Activated CD4-positive, alpha-beta T cell treated with anti-CD3 and anti-CD28 coated beads, Interleukin-10, Interleukin-2, amounts not matched to agents 100 ng/mL and 50 ng/mL, durations not matched to agents 16 hours and 8 hours (primary cell): ENCODE measurements at places on chromosomes 4 and X.

DNA sequence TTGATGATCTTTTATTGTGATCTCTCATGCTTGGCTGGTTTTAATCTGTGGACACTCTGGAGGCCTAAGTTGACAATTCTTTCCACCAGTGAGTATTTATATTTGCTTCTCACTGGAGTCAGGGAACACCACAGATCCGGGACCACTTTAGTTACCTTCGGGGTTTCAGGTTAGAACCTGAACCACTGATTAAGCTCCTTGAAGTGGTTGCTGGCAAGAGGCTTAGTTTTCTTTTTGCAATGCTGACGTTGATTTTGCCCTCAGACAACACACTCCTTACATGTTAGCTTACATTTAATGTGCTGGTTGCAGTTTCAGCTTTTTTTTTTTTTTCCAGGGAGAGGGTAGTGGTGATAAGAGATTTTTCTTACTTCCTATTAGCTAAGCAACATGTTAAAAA, 10.5 kb upstream of the ZNF330 start:
- DNase-seq: no peak

DNA sequence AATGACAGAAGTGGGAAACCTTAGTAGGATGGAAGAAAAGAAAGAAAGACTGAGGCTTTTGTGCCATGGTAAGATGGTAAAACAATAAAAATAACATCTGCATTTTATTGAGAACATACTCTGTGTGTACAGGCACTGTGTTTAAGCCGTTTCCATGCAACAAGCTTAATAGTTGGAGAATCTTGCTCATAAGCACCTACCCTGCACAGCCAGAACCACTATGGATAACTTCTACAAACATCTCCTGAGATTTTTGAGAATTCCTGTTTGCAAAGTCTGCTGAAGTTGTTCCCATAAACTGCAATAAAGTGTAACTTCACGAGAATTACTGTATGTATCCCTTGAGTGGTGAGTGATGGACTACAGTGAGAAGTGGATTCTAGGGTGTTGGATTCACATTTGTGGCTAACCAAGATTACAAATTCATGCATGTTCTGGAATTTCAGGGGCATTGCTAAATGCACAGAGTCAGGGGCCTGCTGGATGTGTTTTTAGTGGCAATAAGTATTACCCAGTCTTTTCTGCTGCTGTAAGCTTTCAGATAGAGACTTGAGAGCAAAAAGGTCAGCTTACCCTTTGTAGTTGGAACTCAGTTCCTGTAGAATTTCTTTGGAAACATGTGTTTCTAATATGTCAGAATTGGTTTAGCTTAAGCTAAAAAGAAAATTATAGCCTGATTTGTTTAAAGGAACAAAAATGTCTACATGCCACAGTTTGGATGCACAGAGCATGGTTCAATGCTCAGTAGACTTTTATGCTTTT, 132.5 kb downstream of the AFF1 start:
- DNase-seq: no peak

- DNase-seq: peak; percentile 43
These were observed 1.0 kb upstream of the ACSL1 start for GRCh38 chr4:184826691-184827270.

DNA sequence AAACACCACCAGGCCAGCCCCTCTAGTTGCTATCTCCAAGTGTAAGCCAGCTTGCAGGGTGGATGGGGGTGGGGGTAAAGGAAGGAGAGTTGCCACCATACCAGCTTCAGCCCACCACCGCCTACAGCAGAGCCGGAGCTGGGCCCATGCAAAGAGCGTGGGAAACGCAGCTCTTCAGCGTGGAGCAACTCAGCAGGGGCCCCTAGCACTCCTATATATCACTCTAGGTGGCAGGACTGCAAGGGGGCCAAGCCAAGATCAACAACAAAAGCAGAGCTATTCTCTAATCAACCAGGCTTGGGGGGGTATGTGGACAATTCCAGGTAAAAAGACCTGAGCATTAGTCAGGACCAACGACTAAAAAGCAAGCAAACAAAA, 35.5 kb upstream of the IQSEC2 start:
- no peak for DNase-seq

GRCh38 chr4:60020389-60020788, 1179.7 kb upstream of the ADGRL3 start:
- no peak for DNase-seq

DNA sequence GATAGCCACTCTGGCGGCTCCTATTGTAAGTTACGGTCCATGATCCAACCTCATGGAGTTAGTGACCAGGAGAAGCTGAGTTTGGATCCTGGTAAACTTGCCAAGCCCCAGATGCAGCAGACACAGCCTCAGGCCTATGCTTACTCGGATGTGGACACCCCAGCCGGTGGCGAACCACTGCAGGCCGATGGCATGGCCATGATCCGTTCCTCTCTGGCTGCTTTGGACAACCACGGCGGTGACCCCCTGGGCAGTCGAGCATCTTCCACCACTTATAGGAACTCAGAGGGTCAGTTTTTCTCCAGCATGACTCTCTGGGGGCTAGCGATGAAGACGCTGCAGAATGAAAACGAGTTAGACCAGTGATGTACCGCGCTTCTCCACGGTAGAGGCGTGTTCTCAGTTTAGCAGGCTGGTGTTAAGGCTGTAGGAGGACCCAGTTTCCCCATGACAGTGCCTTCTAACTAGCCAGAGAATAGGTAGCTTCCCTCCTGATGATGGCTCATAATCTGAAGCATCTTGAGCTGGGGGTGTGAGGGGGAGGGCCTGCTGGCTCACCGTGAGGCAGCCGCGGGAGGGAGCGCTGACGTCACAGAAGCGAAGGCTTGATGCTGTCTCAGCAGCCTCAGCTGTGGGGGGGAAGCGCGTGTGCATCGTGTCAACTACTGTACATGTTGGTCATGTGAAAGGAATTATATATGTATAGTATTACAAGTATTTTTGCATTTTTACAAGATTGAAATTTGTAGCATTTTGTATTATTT, 31.1 kb downstream of the ZBTB49 start:
- DNase-seq: no peak

DNA sequence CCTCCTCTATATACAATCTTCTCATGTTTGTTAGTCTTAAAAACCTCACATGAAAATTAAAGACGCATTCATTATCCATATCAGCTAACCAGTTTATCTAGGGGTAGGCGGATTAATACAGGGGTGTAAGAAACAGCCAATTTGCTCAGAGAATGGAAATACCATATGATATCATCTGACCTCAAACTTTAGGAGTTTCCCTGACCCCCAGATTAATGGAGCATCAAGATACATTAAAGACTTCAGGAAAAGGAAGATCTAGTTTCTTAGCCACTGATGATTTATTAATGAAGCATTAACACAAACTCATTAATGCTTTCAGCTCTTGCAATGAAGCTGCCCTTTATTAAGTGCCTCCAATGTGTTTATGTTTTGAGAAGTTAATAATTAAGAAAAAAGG, 67.5 kb downstream of the CAMK2D start:
- DNase-seq: no peak

DNA sequence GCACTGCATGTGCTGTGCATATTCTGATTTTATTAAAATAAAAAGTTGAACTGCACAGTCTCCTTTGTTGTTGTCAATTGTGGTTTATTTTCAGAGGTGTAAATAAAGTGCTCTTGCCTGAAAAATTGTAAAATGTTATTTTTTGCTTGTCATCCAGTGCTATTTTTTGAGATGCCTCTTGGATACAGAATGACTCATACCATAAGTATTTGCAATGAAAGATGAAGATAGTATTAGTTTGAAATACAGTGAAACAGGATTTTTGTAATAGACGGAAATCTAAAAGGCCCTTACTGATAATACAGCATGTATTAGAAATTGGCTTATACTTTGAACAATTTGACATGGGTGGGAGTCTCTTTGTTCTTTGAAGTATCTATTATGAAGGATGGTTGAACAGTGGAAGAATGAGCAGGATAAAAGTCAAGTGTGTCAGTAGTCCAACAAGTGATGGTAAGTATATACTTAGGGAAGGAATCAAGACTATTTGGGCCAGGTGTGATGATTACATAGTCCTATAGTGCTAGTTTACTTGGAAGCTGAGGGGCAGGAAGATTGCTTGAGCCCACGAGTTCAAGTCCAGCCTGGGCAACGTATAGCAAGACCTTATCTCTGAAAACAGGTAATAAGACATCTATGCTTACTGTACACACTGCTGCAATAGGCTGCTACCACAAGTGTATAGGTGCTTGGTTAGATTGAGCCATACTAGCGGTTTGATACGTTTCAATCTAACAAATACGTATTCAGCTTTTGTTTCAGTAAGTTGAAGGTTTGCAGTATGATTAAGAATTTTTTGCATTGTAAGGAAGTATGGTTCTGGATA, 16.4 kb downstream of the DDX3X start:
- no peak for DNase-seq

- no peak for DNase-seq
These were observed 1357.0 kb upstream of the AGA start for GRCh38 chr4:178799204-178799603.

- no peak for DNase-seq
These were observed 198.9 kb downstream of the ASMT start for GRCh38 chrX:1813809-1814208.

DNA sequence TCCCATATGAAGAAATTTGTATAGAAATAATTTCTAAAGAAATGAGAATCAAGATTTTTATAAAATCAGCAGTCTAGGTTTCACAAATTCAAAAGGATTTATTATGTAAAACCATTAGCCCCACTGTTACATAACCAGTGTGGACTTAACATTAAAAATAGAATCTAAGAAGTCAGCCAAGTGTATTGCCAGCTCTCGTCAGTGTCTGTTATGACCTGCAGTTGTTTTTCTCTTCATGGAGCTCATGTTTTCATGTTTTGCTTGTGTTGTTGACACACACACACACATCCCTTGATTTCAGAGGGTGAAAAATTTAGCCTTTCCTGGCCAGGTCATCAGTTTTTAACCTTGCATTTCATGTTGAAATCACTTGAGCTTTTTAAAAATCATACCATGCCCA, 39.5 kb downstream of the USP38 start:
- DNase-seq: no peak

- DNase-seq: no peak
These were observed 624.2 kb downstream of the GLUD2 start for GRCh38 chrX:121671649-121672048.

DNA sequence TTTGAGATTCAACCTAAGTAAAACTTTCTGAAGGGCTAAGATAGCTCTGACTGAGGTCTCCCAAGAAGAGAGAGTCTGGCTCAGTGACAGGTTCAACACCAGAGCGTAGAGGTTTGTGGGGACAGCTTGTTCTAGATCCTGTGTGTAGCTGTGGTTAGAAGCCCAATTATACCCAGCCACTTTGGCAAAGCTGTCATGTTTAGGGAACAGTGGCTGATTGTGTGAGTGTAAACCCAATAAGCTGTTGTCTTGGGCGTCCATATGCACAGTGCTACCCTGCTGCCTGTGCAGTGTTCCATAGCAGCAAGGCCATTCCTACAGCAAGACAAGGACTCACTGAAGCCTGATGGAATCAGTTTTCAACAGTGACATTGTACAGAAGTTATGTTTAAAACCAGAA, 11.2 kb upstream of the SCRG1 start:
- DNase-seq: no peak

GRCh38 chrX:119573840-119574393, 446 bp upstream of the UBE2A start:
- peak; percentile 23 for DNase-seq

DNA sequence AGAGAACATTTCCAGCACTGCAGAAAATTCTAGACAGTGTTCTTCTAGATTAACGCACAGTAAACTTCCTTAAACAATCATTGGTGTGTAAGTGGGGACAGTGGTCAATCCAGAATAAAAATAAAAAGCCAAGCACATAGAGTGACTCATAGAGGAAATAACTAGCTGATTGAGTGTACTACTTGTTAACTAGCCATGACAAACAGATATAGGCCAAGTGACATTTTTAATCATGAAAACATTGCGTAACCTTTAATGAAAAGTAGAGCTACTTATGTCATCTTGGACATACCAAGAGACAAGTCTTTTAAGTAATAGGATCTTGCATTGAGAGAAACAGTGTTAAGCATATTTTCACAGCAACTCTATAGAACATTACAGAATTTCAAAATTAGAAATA, 233.9 kb upstream of the MAB21L2 start:
- DNase-seq: peak; percentile 19

DNA sequence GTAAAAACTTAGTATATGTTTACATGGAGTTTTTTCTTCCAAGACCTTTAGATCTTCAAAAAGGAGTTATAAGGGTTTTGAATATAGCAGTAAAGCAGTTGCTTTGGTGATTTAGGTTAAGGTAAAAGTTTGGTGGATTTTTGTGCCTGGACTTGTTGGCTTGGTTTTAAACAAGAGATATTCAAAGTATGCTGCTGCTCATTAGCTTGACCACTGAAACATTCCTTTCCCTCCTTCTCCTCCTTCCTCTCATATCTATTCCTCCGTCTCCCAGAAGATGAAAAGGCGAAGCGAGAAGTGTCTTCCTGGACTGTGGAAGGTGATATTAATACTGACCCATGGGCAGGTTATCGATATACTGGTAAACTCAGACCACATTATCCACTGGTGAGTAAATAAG, 38.4 kb downstream of the METAP1 start:
- DNase-seq: no peak

- DNase-seq: no peak
These were observed 55.9 kb upstream of the USP9X start for GRCh38 chrX:41029332-41029731.

DNA sequence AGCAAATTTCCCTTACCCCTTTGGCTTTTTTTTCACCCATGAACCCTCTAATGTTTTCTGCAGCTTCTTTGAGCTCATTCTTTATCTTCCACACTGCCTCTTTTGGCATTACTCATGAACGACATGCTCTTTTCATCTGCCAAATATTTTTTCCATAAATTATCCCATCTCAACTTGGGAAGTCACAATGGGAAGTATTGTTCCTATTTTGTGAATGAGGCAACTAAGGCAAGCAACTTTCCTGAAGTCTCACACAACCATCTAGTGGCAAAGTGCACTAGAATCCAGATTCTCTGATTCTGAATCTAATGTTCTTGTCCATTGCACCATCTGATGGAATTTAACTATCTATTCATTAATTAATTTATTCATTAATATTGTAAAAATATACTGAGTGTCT, 625 bp downstream of the RTL9 start:
- DNase-seq: no peak

DNA sequence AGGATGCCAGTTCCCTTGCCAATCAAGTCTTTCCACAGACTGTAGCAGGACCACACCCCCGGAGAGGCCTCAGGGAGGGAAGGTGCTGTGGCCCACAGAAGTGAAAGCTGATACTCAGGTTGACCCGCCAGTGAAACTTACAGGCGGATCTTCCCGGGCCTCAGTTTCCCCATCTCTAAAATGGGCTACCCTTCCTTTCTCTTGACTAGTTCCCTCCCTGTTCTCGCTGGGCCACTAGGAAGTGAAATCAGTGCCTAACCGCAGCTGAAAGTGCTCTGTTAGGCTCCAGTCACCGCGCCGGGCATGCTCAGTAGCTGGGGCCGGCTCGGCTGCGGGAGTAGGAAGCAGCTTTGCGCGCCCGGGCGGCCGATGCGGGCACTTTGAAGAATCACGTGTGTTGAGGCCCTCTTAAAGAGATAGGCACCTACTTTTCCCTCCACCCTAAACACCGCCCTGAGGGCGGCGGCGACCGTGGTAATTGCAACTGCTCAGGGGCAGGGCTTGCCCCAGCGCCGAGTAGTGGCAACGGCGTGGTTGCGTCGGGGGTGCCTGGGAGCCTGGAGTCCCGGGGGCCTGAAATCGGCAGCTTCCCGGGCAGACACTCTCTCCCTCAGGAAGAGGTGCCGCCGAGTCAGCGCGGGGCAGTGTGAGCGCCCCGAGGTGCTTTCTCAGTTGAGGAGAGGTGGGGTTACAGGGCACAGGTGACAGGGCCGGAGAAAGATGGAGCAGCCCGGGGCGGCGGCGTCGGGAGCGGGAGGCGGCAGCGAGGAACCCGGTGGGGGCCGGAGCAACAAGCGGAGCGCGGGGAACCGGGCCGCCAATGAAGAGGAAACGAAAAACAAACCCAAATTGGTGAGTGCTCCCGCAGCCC, at the start of gene DIAPH2:
Gene DIAPH2 (plus strand): TSS at position 504 of the 871 bp plus-strand sequence.
- DNase-seq: peak; percentile 87
